ENCODE measurements at places on chromosomes 4 and X. TPM values are rescaled to one million over a fixed set of nuclear protein-coding genes. Genes with fewer than 3 reads are reported as not detected.

Gene MAD2L1
- 4.4 TPM for total RNA-seq

- no peak for DNase-seq
These were observed 564 bp downstream of the PGK1 start for GRCh38 chrX:78104447-78105176.

DNA sequence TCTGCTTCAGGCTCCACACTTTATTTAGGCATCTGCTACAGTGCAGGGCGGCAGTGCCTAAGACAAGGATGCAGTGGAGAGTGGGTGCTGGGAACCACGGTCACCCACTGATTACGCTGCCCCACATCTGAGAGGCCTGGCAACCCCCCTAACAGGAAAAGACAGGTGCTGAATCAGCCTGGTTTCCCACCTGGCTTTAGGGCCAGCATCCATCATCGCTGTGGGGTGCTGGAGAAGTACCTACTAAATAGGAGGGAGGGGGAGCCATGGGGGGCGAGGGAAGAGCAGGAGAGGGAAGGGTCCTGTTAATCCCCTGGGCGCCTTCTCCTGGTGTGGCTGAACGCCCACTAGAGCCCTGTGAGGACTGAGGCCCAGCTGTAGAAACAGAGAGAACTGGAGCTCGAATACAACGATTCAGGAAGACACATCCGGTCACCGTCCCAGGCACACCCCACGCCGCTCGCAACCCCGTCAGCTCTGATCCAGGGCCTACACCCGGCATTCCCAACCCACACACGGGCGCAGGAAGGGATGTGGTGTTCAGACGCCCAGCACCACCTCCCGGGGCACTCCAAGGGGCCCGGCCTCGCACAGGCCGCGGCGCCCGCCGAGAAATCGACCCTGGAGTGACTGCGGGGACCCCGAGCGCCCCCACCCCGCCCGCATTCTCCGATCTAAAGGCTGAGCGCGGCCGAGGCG, 554 bp downstream of the DCTD start:
- DNase-seq, result peak; percentile 63

DNA sequence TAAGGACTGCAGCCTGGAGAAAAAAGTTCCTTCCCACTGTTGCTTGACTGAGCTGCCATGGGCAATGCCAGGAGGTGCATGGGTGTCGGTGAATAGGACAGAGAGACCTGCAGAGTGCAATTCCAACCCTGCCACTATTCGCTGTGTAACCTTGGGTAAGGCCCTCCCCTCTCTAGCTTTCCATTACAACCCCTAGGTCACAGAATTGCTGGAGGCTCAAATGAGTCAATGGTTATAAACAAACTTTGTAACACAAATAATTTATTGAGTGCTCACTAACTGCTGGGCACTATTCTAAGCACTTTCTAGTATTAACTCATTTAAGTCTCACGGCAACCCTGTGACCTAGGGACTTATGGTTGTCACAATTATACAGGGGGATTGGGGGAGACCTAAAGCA, 37.8 kb downstream of the PJA1 start:
- no peak for DNase-seq

Gene CFAP47
- total RNA-seq, result 0.16 TPM

Measured in breast epithelium (tissue), 4 donors.